Stimulated activated CD4-positive, alpha-beta T cell treated with anti-CD3 and anti-CD28 coated beads, Interleukin-1b, Interleukin-23, amount 100 ng/mL, for 24 hours (primary cell): ENCODE measurements at places on chromosomes 1 and 21.
A peak's percentile ranks its signal among the peaks of the same experiment; 100 is the strongest.

GRCh38 chr21:15077529-15078145, 12.8 kb upstream of the NRIP1 start:
- DNase-seq, result no peak

DNA sequence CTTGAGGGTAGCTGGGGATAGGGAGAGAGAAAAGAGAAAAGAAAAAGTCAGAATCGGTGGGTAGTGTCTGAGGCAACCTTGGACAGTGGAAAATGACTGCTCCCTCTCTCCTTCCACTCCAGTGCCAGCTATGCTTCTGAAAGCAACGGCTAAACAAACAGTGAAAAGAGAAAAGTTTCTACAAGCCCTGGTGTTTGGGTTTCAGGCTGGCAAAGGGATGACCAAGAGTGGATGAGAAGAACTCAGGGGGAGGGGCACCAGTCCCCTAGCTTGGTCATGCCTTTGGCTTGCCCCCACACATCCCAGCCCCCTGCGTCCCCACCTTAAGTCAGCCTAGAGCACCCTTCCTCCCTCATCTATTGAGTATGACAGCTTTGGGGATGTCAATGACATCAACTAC, 8.6 kb downstream of the IL22RA1 start:
- no peak for DNase-seq

GRCh38 chr1:36400825-36401601, 3.3 kb upstream of the LSM10 start:
- DNase-seq, result peak; percentile 45

DNA sequence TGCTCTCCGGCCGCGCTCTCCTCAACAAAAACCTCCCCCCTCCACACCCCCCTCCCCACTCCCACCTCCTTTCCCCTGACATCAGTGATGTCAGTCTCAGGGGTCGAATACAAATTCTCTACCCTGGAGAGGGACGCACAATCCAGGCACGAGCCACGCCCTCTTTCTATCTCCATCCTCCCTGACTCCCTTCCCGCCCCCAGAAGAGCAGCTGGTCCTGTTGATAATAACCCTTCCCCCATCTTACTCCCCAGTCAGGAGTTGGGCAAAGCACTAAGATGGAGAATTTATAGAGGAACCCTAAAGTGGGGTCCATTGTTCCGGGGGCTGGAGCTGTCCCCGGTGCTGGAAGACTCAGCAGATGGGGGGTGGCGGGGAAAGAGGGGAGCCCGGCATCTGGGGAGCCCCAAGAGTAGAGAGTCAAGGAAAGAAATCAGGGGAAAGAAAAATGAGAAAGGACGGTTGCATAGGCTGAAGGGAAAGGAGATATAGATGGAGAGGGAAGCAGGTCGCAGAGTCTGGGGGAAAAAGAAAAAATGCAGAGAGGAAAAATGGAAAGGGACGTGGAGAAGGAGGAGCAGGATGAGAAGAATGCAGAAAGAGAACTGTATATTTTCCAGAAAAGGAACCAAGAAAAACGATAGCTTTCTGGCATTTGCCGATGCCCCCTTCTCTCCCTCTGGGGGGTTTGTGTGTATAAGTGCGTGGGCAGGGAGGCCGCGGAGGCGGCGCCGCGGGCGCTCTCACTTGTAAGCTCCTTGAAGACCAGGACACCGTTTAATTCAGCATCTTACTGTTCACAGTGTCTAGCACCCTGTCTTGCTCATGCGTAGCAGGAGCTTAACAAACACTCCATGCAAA, at the start of gene CELF3:
Gene CELF3 (minus strand): TSS at position 33 of the 861 bp plus-strand sequence. CDS start 783 bp downstream, outside the sequence.
- DNase-seq, result no peak

DNA sequence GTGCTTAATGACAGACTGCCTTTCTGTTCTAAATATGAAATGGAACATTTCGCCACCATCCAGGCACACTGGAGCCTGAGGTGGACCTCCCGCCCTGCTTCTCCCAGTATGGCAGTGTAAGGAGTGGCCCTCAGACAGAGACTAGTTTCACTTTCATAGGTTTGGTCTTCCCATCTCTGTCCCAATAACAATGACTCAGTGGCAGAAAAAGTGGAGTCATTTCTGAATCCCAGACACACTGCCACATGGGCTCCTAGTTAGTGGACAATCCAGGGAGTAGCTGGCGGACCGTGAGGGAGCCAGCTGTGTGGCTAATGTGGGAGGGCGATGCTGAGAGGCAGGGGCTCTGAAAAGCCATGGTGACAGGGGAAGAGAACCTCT, 95.6 kb upstream of the TSPAN2 start:
- no peak for DNase-seq

DNA sequence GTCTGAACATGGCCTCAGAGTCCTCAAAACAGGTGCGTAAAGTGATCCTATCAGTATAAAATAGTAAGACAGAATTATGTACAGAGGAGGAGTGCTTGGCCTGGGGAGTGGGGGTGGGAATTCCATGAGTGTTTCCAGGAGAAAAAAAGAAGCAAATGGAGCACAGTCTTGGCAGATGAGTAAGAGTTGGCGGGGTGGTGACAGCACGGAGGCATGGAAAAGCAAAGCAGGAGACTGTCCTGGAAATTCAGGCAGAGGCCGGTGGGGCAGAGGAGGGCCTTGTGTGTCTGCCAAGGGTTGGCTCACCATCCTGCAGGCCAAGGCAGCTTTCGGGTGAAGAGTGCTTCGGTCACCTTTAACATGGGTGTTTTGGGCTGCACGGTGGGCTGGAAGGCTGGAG, 63.4 kb downstream of the OPTC start:
- DNase-seq, result no peak

DNA sequence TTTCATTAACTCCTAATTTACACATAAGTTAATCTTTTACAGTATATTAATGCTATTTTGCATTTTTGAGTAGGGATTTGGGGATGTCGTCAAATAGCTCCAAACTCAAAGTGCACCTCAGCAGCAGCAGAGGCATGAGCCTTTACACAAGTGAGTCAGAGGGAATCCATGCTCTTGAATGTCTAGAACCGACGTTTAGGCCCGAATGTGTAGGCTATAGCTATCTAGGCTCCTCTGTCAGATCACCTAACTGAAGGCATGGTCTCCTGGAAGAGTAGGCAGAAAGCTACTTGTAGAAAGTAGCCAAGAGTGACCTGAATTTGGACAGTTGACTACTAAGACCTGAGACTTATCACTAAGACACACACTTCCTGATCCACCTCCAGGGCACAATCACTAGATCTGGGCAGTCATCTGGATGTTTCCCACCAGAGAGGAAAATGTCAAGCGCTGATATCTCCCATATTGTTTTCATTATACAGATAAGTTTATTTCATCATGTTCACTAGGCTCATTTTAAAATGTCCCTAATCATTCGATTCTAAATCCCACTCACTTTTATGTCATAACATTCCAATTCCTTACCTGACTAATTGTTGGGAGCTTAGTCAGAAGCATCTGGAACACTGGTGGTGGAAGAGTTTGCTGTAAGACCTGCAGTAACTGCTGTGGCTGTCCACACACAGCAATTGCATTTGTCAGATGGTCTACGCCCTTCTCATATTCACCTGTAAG, 15.3 kb downstream of the TOMM20 start:
- DNase-seq, result no peak

DNA sequence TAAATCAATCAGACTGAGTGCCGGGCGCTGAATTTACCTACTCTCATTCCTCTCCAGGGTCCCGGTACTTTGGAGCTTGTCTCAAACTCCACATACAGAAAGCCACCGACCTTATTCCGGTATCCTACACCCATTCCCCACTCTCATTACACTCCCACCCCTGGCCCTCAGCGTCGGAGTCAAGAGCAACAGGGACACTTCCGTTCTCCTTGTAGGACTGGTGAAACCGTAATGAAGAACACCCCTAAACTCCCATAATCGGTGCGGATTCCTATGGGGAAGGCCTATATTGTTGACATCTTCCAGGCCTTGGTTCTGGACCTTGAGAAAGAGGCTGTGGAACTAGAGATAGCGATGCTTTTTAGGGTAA, 798 bp downstream of the ZBED6 start:
- peak; percentile 7 for DNase-seq

DNA sequence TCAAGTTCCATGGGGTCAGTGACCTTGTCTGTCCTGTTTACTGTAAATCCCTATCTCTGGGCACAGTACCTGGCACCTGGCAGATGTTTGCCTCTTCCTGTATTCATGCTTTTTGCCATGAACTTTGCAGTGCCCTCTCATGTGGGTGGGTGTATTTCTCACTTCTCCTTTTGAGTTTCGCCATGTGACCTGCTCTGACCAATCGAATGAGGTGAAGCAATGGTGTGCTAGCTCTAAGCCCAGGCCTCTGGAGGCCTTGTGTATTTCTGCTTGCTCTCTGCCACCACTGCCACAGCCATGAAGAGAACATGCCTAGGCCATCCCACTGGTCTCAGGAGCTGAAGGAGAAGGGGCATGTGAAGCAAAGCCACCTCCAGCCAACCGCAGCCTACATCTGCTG, 185.5 kb upstream of the ZC3H12A start:
- no peak for DNase-seq

GRCh38 chr1:43619996-43620920, 29.7 kb upstream of the KDM4A start:
- no peak for DNase-seq

DNA sequence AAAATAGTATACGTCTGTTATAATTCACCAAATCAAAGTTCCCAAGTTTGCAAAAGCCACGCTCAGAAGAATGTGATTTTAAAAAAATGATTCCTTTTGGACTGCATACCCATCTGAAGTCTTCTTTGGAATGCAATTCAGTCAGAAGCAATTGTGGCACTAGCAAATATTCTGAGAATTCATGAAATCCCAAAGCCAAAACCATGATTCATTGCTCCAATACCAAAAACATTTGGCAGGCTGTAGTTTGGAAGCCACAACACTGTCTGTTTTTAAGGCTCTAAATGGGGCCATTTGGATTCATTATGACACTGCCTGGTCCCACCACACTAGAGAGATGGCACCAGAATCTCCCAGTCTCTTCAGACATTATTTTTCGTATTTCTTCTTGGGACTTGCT, 21.8 kb upstream of the LRRC53 start:
- no peak for DNase-seq

DNA sequence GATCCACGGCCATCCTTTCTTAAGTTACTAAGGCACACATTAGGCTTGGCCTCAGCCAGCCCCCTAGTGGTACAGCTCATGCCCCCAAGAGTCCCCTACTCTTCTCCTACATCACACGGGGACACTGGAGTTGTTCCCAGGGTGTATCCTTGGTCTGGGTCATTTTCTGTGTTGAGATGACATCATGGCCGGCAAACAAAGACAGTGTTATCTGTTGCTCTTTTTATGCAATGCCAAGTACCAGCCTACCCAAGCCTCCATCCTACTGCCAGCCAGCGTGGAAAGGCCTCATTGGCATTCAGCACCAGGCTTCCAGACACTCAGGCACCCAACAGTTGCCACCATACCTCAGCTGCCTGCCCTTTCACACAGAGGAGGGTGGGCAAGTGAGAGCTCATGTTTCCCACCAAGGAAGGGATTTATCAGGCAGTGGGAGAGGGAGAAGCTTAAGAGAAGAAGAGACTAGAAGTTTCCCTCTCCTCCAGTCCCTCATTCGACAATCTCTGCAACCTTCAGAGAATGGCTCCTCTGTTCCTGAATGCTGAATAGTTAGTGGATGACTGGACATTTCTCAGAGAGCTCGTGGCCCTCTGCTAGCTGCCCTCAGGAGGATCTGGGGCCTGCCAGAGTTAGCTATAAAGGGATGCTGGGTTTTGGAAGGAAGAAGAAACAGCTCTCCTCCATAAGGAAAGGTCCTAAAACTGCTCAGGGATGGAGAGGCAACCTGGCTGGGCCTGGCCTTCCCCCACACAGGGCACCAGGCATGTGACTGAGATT, 17.7 kb downstream of the CBR1 start:
- DNase-seq, result no peak

DNA sequence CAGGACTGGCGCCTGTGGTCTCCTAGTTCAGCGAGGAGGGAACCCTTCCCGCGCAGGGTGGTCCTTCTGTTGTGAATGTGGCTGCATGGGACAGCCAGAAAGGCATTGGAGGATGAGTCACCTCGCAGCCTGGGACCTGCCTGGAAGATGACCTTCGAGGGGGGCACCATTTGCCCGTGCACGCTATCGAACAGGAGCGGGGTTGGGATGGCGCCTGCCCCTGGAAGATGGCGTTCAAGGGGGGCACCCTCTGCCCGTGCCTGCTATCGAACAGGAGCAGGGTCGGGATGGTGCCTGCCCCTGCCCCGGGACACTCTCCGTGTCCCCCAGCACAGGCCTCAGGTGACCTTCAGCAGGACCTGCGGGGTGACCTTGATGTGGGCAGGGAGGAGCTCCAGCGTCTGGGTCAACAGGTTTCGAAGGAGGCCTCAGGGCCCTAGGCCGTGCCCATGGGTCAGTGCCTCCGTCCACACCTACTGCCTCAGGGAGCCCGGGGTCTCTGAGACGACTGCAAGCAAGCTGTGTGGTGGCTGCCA, 1.7 kb upstream of the ACTRT2 start:
- DNase-seq, result no peak
